ENCODE measurements at places on chromosomes 4 and X.

GRCh38 chr4:176781739-176782100 is 11.0 kb downstream of the VEGFC start:
- no peak for DNase-seq
- H3K36me3 ChIP-seq, result no peaks in the 10 kb centered on the region
- no peaks in the 10 kb centered on the region for H3K27me3 ChIP-seq
- H3K4me1 ChIP-seq, result no peaks in the 10 kb centered on the region
- H3K27ac ChIP-seq, result no peak overlapping the region
- H3K4me3 ChIP-seq, result no peak overlapping the region

- H3K36me3 ChIP-seq, result no peaks in the 10 kb centered on the region
- DNase-seq, result no peak
- no peak overlapping the region for H3K27ac ChIP-seq
- no peaks in the 10 kb centered on the region for H3K27me3 ChIP-seq
Observed at GRCh38 chr4:166165829-166166420, 292.9 kb downstream of the TLL1 start.

DNA sequence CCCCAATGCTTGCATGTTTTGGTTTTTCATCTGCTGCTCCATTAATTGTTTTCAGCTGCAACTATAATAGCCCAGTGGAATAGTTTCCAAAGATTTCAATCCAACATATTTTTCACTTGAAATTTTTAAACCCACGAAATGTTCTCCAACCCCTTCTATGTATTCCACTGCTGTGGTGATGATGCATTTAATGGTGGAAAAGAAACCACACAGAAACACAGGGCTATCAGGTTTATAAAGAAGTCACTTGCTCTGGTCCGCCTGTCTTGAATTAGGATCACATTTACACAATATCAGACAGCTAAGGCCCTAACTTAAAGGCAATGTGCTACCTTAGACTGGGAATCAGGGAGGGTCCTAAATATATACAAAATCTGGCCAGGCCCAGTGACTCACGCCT is 35.0 kb downstream of the OPHN1 start:
- H3K36me3 ChIP-seq, result no peaks in the 10 kb centered on the region
- no peak for DNase-seq
- no peaks in the 10 kb centered on the region for H3K4me1 ChIP-seq
- no peak overlapping the region for H3K27ac ChIP-seq
- H3K4me3 ChIP-seq, result no peak overlapping the region

DNA sequence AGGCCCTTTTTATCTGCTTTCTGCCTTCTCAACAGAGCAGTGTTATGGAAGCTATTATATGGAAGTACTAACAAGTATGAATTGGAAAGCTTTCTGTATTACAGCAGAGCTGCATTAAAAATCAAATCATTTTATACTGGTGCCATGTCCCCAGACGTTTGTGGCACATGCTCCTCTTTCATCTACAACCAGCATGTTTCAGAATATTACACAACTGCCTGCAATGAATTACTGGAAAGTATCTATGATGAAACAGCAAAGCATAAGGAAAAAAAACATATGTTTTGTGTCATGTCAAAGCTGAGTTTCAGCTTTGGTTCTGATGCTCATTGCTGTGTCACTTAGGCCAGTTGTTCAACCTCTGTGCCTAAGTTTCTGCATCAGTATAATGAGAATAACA is 576.8 kb downstream of the GBA3 start:
- no peak overlapping the region for H3K4me3 ChIP-seq
- no peak overlapping the region for H3K27ac ChIP-seq
- no peak for DNase-seq

All from kidney (tissue), 22 donors.